NCI-H2081 (cell line): ENCODE measurements at places on chromosomes 4 and X.

- no peak for DNase-seq
Observed at GRCh38 chr4:48553720-48554119, 63.7 kb downstream of the ZAR1 start.

- no peak for DNase-seq
Observed at GRCh38 chr4:93732509-93732908, 96.0 kb upstream of the ATOH1 start.

- no peak for DNase-seq
Observed at GRCh38 chr4:110020646-110021443, 108.2 kb downstream of the EGF start.

DNA sequence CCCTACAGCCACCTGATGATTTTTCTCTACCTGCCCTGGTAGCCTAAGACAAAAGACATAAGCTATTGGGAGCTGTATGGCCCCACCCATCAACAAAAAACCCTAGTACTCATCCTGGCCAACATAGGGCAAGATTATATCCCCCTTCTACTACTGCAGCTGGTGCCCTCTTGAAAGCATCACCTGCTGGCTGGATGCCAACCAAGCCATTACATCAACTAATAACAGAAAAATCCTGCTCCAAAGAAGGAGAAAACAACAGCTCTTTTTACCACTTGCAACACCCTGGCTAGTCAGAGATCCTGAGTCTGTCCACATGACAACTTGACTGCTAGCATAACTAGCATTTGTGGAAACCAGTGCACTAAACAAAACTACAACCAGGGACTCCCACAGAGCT is 43.6 kb upstream of the UPRT start:
- no peak for DNase-seq

DNA sequence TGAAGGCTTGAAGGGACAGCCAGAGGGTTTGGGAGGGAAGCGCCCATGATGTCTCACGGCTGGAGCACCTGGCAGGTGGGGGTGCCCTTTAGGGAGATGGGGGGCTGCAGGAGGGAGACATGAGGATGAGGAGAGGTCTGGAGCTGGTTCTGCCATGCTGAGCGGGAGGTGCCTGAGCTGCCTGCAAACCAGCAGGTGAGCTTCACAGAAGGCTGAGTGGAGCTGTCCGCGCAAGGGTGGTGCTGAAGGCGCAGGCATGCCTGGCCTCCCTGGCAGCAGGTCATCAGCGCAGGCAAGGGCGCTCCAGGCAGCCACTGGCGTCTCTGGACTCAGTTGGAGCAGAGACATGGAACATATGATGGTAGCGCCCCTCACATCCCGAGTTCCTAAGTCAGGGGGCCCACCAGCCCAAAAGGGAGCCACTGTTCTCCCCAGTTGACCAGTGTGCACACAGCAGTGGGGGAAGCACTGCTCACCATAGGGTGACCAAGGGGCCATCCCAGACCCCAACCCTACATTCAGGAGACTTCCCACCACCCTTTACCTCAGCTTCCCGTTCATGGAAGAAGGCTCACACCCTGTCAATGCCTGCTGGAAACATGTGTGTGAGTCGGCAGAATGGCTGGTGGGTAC is 25.8 kb downstream of the ADRA2C start:
- DNase-seq, result no peak
